Kidney capillary endothelial cell (primary cell): ENCODE measurements at places on chromosomes 5 and 9.

GRCh38 chr5:141822144-141822543 lies 56.1 kb downstream of the PCDH1 start:
- DNase-seq, result no peak

- no peak for DNase-seq
Observed at GRCh38 chr5:149404746-149405549, 25.9 kb upstream of the IL17B start.

GRCh38 chr9:21075484-21075883 lies 2.3 kb downstream of the IFNB1 start:
- DNase-seq, result no peak

DNA sequence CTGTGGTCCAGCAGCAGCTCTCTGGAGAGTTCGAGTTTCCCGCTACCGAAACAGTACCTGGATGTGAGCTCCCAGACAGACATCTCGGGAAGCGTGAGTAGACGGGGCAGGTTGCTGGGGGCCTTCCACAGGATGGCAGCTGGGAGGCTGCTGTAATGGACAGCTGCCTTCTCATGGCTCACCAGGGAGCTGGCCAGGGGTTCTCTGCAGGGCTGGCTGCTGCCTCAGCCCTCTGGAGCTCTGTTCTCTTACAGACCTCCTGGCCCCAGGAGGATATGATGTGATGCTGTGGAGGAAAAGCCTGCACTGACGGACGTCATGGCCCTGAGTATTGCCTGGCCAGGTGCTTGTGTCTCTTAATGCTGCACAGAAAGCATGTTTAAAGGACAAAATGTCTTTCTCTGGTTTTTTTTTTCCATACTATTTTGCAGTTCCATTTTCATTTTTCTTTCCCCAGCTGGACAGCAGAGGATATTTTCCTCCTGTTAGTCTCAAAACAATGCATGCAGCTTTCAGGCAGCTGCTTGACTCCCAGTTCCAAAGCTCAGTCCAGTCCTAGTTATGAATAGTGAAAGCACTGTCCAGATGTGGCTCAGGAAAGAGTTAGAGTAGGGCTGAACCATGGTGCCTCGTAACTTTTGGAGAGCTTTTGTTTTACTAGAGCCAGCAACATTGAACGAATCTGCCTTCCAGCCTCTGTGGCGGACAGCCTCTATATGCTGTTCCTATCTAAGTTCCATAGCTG lies 77.5 kb upstream of the RARS1 start:
- DNase-seq, result no peak

DNA sequence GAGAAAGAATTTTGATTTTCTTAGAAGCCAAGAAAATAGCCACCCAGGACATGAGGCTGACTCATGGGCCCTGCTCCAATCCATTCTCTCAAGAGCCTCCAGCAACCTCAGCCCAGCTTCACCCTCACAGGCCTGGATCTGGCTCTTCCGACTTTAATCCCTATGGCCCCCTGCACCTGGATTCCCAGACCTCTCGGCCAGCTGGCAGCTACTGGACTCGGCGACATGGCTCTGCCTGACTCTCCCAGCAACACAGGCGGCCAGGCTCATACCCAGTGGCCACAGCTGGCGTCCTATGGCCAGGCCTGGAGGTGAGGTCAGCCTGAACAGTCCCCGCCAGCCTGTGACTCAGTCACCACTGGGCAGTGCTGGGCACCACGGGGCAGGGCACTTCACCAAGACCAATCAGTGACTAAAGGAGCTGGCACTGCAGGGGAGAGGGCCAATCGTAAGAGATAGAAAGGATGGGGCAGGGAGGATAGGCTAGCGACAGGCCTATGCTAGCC lies 6.2 kb upstream of the PDLIM4 start:
- no peak for DNase-seq

- DNase-seq, result no peak
Observed at GRCh38 chr5:36369219-36369690, 67.6 kb upstream of the RANBP3L start.

- DNase-seq, result no peak
Observed at GRCh38 chr5:17224858-17225511, 7.6 kb downstream of the BASP1 start.

DNA sequence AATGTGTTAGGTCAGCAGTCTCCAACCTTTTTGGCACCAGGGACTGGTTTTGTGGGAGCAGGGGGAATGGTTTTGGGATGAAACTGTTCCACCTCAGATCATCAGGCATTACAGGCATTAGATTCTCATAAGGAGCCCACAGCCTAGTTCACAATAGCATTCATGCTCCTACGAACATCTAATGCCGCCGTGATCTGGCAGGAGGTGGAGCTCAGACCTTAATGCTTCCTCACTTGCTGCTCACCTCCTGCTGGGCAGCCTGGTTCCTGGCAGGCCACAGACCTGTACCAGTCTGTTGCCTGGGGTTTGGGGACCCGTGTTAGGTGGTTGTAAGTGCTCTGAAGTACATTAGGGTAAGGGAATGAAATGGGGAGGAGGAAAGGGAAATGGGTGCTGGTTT lies 9.7 kb upstream of the CTNNA1 start:
- DNase-seq, result no peak

- peak; percentile 40 for DNase-seq
Observed at GRCh38 chr5:38715696-38716095, 130.1 kb upstream of the OSMR start.

GRCh38 chr5:1502046-1502736 lies 21.6 kb downstream of the LPCAT1 start:
- no peak for DNase-seq

GRCh38 chr9:120583958-120584369 lies 4.0 kb upstream of the CDK5RAP2 start:
- DNase-seq, result peak; percentile 78

DNA sequence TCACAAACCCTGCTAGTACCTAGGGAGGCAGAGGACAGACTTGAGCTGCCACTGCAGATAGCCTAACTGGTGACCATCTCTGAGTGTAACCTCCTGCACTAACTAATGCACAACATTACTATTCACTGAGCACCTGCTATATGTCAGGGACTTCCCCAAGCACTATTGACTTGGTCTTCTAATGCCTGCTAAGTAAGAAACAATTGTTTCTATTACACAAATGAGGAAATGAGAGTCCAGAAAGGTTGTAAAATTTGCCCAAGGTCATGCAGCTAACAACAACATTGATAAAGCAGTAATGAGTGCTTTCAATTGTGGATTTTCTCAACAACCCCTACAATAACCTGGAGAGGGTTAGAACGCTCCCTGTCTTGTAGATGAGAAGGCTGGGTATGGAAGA lies 183.7 kb downstream of the ZNF462 start:
- DNase-seq, result no peak

DNA sequence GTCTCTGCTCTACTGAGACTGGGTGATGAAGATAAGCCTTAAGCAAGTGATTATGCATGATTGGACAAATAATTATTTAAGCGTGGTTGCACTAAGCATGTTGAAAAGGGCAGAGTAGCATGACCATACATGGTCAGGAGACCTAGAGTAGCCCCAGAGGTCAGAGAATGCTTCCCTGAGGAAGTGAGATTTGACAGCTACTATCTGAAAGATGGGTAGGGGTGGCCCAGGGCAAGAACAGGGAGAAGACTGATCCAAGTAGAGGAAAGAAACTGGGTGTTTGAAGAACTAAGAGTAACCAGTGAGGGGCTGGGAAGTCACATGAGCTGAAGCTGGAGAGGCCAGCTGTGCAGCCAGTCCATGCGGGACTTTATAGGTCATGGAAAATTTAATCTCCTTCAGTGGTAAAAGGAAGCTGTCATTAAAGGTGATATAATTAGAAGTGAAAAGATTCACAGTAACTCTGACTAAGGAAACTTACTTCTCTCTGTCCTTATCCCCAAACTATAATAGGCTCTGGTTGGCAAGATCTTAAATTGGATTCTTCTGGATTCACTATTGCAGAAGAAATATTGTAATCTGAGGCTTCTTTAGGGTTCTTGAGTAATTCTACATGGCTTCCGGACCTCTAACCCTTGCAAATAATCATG lies 35.2 kb downstream of the YIPF5 start:
- DNase-seq, result no peak

DNA sequence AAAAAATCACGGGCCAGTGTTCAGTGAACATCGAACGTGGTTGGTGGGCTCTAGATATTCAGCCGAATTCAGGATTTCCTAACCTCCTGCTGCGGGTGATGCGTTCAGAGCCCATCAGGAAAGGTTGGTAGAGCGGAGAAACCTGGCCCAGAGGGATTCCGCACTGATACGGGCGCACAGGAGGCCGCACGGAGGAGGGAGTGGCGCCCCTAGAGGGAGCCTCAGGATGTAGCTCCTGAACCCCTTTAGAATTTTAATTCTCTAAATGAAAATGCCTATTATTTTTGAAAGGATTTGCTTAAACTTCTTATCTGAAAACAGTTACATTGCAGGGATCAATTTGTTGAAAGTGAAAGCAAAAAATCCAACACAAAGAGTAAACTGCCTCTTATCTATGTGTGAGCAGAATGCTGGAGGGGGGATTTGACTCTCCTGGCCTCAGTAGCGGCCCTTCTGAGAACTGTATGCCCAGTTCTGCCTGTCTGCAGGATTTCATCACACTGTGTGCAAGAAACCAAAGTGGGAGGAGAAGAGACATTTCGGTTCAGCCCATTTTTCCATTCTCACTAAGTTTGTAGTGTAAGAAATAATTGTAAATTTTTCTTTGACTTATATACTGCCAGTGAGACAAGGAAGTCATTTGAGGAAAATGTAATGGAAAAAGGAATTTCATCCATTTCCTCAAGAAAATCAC lies 75.9 kb downstream of the TENT4A start:
- no peak for DNase-seq

DNA sequence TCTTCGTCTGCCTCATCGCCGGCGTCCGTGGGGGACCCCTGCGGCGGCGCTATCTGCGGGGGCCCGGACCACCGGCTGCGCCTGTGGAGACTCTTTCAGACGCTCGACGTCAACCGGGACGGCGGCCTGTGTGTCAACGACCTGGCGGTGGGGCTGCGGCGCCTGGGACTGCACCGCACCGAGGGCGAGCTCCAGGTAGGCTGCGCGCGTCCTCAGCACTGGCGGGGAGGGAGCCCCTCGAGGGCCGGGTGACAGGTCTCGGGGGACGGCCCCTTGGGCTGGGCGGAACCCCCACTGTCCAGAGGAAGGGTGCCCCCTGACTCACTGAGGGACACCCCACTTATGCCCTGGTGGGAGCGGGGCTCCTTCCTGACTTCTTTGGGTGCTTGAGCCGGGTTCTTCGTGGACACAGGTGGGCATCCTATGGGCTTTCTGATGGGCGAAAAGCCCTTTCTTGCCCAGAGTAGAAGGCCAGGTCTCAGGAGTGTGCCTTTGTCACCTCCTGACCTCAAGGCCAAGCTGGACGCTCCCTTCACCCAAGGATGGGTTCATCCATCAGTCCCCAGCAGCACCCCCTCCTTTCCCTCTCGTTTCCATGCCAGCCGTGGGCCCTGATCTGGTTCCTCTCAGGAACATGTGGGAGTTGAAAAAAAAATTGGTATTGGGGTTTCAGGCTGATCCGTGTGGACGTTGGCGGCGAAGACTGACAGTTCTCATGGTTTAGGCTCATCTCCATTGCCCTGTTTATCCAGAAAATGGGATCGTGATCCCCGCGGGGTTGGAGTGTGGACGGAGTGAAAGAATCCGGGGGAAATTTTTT lies 564 bp downstream of the SLC25A25 start:
- no peak for DNase-seq

DNA sequence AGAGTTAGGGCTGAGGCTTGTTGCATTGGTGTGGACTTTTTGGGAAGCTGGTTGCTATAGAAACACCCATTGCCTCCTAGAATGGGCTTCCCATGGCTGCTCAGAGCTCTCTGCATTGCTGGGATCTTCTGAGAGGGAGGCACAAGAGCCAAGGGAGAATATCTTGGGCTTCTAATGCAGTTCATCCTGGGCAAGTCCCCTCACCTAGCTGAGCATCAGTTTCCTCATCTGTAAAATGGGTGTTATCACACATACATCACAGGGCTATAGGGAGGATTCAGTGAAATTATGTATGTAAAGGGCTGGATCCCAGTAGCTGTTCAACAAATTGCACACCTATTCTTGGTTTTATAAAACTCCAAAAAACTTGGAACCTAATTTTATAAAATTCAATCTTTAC lies 106.1 kb upstream of the ALDH1B1 start:
- no peak for DNase-seq

- DNase-seq, result peak; percentile 11
Observed at GRCh38 chr9:26891726-26892125, 876 bp downstream of the CAAP1 start.

DNA sequence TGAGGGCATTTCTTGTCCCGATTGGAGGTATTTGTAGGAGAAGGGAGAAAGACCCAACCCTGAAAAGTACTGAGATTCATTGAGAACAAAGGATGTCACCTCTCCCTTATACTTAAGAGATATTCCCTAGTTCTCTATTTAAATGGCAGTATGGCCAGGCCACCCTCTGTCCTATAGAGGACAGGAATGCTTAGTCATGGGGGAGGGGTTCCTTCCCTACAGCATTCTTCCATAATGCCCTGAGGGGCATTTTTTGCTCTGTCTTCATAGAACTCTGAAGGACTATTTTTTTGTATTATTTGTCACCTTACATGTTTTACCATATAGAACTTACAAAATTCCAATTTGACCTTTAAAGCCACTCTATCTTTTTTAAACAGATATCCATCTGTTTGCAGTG lies 176.3 kb downstream of the TMEM161B start:
- DNase-seq, result no peak
